ENCODE measurements at places on chromosomes 16 and 17.

- no peak for DNase-seq
These were observed 43.2 kb downstream of the YPEL2 start for GRCh38 chr17:59374612-59375011.

GRCh38 chr17:13759518-13760335 lies 158.0 kb upstream of the HS3ST3A1 start:
- DNase-seq: no peak

- no peak for DNase-seq
These were observed 777 bp upstream of the MOSMO start for GRCh38 chr16:22007159-22007508.

GRCh38 chr16:10577305-10578202 lies 2.8 kb downstream of the EMP2 start:
- peak; percentile 84 for DNase-seq

- no peak for DNase-seq
These were observed 19.8 kb upstream of the NTN1 start for GRCh38 chr17:9001559-9001958.

- DNase-seq: no peak
These were observed 16.7 kb downstream of the EPOP start for GRCh38 chr17:38657824-38658740.

GRCh38 chr17:79976451-79976850 lies 59.2 kb downstream of the TBC1D16 start:
- no peak for DNase-seq

DNA sequence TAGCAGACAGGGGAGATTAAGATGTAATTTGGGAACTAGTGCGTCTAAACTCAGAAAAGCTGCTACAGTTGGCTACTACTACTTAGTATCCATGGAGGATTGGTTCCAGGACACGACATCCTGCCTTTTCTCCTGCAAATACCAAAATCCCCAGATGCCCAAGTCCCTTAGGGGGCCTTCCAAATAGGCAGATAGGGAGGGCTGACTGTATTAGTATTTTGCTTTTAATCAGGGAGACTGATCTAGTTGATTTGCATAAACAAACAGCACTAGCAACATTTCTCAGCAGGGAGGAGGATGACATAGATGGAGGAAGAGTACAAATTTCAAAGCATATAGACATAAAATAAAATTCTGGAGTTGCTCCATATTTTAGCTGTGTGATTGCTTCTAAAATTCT lies 621.6 kb upstream of the GOT2 start:
- DNase-seq: no peak

GRCh38 chr16:23535901-23536300 lies 21.2 kb downstream of the EARS2 start:
- DNase-seq: no peak

- no peak for DNase-seq
These were observed 12.2 kb upstream of the CES3 start for GRCh38 chr16:66948837-66949225.

- no peak for DNase-seq
These were observed 15.4 kb downstream of the UBN1 start for GRCh38 chr16:4862639-4863038.

DNA sequence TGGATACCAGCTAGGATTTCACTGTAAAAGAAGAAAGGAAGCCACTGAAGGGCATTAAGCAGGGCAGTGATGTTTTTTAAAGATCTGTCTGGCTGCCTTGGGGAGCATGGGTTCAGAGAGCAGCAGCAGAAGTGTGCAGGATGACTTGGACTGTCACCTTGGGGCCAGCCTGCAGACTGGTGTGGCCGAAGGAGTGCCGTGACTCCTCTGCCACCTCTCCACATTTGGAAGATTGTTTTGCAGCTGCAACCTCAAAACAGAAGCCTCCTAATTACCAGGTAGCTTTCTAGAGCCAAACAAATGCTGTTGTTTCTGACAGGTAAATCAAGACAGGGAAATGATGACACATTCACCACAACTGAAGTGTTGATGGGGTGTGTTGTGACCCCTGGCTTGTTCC lies 681.4 kb downstream of the WWOX start:
- DNase-seq: no peak

DNA sequence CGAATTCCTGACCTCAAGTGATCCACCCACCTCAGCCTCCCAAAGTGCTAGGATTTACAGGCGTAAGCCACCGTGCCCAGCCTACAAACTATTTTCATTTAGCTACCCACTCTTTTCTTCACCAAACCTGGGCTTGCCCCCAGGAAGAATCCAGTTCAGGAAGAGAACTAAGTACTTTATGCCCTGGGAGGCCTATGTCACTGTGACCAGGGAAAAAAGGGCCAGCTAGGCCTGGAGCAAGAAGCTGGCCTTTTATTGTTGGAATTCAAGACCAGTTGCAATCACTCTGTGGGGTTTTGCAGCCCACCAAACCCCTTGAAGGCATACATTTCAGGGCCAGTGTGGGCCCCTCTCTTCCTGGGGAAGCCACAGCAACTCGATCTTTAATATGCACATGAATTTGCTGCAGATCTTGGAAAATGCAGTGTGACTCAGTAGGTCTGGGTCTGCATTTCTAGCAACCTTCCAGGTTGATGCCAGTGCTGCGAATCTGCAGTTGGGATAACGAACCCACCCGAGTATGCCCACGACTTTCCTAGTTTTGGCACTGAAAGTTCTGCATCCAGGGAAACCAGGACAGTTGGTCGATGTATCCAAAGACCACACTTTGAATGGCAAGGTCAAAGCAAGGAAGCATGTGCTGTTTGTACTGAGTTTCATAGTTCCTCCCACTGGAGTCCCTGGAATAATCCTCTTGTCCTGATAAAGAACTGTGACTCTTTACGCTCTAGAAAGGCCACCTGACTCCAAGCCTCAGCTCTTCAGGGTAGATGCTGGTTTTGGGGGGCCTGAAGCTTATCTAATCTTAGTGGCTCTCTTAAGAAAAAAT lies 7.2 kb upstream of the MRPS23 start:
- no peak for DNase-seq
